EH (cell line): ENCODE measurements at places on chromosomes 13 and 19.

DNA sequence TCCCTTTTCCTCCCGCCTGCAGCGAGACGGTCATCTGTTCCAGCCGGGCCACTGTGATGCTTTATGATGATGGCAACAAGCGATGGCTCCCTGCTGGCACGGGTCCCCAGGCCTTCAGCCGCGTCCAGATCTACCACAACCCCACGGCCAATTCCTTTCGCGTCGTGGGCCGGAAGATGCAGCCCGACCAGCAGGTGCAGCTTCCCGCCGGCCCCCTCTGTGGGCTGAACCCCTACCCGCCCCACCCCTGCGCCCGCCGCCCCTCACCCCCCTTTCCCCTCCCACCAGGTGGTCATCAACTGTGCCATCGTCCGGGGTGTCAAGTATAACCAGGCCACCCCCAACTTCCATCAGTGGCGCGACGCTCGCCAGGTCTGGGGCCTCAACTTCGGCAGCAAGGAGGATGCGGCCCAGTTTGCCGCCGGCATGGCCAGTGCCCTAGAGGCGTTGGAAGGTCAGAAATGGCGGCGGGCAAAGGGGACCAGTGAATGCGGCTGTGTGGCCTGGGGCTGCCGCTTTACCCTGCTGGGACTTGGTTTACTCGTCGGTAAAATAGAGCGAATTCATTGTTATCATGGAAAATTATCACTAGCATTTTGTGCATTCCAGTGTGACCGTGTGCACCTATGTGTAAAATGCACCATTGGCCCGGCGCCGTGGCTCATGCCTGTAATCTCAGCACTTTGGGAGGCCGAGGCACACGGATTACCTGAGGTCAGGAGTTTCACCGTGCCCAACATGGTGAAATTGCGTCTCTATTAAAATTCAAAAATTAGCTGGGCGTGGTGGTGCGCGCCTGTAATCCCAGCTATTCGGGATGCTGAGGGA lies 10.6 kb downstream of the VASP start:
- DNase-seq = no peak

DNA sequence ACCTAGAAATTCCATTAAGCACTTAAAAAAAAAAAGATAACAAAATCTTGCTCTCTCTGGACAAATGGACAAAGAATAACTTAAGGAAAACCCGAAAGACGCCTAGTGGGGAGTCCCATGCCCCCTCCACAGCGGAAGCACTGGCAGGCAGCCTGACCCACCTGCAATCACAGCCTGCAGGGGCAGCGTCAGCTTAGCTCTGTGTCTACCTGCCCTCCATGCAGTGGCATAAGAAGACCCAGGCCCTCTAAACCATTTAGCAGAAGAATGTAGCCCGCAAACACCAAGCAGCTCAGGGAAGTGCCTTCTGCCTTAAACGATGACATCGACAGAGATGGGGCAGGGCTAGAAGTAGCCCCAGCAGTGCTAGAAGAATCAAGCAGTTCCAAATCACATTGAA lies 36.0 kb downstream of the KCTD15 start:
- DNase-seq = no peak

DNA sequence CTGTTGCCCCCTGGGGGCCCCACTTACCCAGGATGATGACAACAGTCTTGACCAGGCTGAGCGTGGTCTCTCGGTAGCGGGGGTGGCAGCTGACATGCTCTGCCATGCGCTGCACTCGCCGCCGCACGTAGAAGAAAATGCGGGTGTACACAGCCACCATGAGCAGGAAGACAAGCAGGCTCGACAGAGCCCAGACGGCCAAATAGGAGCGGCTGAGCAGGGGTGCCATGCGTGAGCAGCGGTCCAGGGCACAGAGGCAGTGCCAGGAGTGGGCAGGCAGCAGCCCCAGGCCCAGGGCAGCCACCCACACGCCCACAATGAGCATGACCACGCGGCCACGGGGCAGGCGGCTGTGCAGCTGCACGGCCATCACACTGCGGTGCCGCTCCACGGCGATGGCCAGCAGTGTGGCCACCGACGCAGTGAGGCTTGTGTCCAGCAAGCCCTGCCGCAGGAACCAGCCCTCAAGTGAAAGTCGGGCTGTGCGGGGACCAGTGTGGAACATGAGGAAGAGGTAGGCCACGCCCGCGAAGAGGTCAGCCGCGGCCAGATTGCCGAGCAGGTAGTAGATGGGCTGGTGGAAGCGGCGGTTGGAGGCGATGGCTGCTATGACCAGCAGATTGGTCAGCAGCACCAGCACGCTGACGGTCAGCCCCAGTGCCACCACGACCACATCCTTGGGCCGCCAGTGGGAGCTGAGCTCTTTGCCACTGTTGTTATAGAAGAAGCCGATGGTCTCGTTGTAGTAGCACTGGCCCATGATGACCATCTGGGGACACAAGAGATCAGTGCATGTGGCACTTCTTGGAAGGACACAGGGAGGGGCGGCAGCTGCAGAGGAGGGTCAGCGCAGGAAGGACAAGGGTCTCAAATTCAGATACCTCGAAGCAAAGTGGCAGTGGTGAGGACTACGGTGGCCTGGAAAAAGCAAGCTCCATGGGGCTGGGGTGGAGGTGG lies 1.2 kb downstream of the LPAR2 start:
- no peak for DNase-seq

- no peak for DNase-seq
Measured at GRCh38 chr19:6229216-6229913, 50.4 kb downstream of the MLLT1 start.

GRCh38 chr13:44404261-44405132 lies 30.9 kb downstream of the SERP2 start:
- DNase-seq = no peak

DNA sequence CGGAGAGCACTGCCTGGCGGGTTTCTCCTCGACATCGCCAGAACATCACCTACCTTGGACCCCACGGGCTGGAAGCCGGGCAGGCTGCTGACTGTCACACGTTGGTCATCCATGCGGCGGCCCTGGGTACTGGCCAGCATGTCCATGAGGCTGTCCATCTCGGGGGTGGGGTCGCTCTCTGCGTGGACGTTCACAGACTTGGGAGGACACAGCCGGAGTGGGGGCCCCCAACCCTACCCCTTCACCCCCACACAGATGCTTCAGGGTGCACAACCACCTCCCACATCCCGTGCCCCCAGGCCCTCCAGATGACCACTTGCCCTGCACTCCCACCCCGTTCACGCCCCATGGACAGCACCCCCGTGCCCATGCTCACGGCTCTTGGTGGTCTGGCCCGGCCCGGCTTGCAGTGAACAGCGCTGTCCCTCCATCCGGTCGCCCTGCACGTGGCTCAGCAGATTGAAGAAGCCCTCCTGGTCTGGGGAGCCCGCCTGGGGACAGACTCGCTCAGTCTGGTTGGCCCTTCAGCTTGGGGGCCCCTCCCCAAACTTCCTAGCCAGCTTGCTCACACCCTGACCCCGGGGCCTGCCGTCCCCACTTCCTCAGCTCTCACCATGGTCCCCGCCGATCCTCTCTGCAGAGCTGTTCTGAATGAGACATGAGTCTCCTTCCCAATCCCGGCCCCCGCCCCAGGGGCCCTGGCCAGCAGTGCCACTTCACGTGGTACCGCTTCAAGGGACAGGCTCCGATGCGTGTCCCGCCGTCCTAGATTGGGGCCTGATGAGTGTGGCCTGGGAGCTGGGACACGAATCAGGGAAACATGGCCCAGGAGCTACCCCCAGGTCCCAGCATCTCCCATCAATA lies 947 bp downstream of the PCP2 start:
- no peak for DNase-seq

GRCh38 chr19:1366899-1367870 lies 16.5 kb upstream of the NDUFS7 start:
- no peak for DNase-seq

GRCh38 chr19:4800591-4801081 lies 9.1 kb downstream of the FEM1A start:
- DNase-seq = no peak

DNA sequence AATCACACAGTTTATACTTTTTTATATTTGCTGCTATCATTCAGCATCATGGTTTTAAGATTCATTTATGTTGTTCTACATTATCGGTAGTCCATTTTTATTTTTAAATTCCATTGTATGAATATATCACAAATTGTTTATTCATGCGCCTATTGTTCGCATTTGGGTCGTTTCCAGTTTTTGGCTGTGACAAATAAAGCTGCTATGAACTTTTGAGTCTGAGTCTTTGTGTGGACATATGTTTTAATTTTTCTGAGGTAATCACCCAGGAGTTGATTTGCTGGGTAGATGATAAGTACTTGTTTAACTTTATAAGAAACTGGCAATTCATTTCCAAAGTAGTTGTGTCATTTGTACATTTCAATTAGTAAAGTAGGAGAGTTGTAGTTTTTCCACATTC lies 74.2 kb upstream of the CSNK1A1L start:
- no peak for DNase-seq

DNA sequence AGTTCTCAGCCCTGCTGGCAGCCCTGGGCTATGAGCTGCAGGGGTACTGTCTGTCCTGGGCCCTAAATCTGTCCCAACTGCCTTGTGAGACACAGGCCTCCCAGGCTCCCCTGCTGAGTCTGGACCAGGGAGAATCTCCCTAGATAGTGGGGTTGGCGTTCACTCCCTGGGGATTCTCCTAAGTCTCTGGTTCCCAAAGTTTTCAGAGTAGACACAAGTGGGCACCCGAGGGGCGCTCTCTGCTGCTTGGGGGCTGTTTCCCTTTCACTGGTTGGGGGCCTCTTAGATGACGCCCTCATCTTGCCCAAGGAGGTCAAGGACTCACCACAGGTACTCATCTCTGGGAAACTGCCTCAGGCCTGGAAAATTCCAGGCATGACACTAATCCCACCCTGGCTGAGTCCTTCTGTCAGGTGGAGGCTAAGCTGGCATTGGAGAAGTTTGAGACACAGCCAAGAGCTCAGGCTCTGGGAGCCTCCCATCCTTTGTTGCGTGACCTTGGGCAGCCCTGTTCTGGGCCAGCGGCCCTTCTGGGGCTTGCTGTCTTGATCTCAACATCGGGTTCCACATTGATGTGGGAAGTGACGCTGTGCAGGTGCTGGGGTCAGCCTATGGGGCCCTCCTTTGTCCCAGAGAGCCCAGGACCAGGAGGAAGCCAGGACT lies 3.9 kb downstream of the RPL18A start:
- DNase-seq = no peak

- DNase-seq = peak; percentile 81
Measured at GRCh38 chr13:51523082-51523518, 61.2 kb upstream of the WDFY2 start.

GRCh38 chr13:28355822-28356371 lies 139.0 kb downstream of the FLT1 start:
- peak; percentile 84 for DNase-seq

DNA sequence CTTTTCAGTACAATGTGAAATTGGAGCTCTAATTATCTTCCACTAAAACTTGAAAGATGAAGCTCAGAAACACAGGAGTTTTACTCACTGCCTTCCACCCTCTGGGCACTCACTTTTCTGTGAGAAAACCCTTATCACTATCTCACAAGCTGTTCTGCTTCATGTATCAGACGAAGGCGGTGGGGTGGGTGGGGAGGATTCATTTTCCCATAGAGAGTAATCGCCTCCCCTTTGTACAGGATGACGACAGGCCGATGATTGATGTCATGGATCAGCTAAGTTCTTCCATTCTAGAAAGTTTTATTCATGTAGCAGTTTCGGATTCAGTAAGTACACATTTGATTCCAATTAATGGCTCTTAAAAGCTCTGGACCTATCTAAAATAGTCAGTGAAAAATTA lies 139.9 kb downstream of the ZAR1L start:
- no peak for DNase-seq

- no peak for DNase-seq
Measured at GRCh38 chr19:48966541-48967345, 1.6 kb downstream of the FTL start.

DNA sequence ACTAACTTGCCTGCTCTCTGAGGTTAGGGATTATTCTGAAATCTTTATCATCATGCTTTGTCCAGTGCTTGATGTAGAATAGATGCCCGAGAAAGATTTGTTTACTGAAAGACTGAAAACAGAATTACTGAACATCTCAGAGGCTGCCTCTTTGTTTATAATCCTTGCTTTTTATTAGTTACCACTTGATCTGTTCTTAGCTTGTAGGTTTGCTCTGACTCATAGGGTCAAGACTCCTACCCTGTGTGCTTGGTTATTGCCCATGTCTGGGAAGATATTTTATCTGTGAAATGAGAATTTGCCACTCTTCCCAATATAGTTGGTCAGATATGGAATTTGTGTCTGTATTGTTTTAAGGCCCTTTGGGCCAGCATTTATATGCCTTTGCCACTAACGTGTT lies 675.3 kb downstream of the DIAPH3 start:
- peak; percentile 60 for DNase-seq

GRCh38 chr19:5263615-5264014 lies 77.0 kb downstream of the PTPRS start:
- no peak for DNase-seq

GRCh38 chr19:48413879-48414587 lies 20.6 kb downstream of the GRIN2D start:
- peak; percentile 59 for DNase-seq

GRCh38 chr13:105365021-105365550 lies 1170.4 kb downstream of the EFNB2 start:
- DNase-seq = no peak

DNA sequence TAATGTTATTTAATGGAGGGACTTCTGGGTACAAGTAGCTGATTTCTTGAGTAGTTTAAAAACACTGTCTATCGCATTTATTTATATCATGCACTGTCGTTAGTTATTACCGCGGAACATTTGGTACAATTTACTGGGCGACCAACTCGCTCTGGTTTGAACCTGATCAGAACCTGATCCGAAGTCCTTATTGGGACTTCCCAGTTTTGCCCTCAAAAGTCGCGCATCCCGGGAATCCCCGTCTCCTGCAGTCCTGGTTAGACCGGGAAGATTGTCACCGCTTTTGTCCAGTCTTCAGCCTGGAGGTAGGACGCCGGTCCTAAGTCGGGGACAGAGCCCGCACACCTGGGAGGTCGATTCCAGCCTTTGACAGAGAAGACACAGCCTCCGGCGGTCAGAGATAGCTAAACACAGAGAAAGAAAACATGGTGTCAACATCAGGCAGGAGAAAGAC lies 694 bp downstream of the CLN5 start:
- DNase-seq = peak; percentile 31

GRCh38 chr13:20664351-20664750 lies 39.1 kb upstream of the IL17D start:
- DNase-seq = no peak

DNA sequence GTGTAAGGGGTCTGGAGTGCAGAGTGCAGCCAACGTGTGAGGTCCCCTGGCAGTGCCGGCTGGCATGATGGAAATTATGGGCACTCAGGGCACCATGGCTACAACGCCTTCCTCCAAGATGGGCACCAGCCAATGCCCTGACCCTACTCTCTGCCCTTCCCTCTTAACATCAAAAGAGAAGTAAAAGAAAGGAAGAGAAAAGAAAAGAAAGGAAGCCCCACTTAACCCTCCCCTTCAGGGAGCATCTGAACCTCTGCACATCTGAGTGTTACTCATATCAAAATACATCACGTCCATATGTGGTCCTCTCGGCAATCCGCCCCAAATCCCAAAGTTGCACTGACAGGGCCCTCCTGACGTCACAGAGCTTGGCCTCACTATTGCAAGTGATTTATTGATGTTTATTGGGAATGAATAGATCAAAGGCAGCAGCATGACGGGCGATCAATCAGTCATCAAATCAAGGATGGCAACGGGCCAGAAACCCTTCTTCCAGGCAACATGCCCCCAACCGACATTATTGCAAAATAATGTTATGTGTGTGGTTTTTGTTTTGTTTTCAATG lies 1.3 kb downstream of the TSHZ3 start:
- DNase-seq = no peak
